Endodermal cell (in vitro differentiated cells): ENCODE measurements at places on chromosomes 2 and 18. TPM values are rescaled to one million over a fixed set of nuclear protein-coding genes. Genes with fewer than 3 reads are reported as not detected.
A peak's percentile ranks its signal among the peaks of the same experiment; 100 is the strongest.

TMEM169 gene
- 1.3 to 3.8 TPM (median 3.6 TPM) in 3 replicates for total RNA-seq

MAP2 gene
- total RNA-seq, result 0.70 to 2.1 TPM (median 1.8 TPM) in 3 replicates

TBR1 gene
- total RNA-seq, result 1.2 to 5.7 TPM (median 2.0 TPM) in 3 replicates

TMEFF2 gene
- not detected in 3 replicates for total RNA-seq

HAAO gene
- 12.2 and 13.4 TPM in 2 replicates for total RNA-seq

POMC gene
- 8.9 to 10.9 TPM (median 10.5 TPM) in 3 replicates for total RNA-seq

DES gene
- 0.88 to 3.8 TPM (median 3.5 TPM) in 3 replicates for total RNA-seq

ABCG5 gene
- not detected in 2 replicates for total RNA-seq

NEURL3 gene
- not detected in 2 replicates for total RNA-seq

IGFBP5 gene
- total RNA-seq, result 8.9 to 46.0 TPM (median 10.0 TPM) in 3 replicates

- no peaks in the 10 kb centered on the region for H3K4me1 ChIP-seq
- no peaks in the 10 kb centered on the region for H3K36me3 ChIP-seq
- H3K4me3 ChIP-seq, result no peak overlapping the region
- H3K27ac ChIP-seq, result no peak overlapping the region
- DNase-seq, result no peak
- no peaks in the 10 kb centered on the region for H3K27me3 ChIP-seq
Measured at GRCh38 chr2:69138793-69139459, 125.9 kb downstream of the ANTXR1 start.

- no peak overlapping the region for H3K27ac ChIP-seq
- no peaks in the 10 kb centered on the region for H3K4me1 ChIP-seq
- no peak for DNase-seq
- H3K36me3 ChIP-seq, result no peaks in the 10 kb centered on the region
- no peaks in the 10 kb centered on the region for H3K27me3 ChIP-seq
Measured at GRCh38 chr18:5142131-5142530, 54.9 kb downstream of the AKAIN1 start.

GRCh38 chr2:110946902-110947301, 173.8 kb upstream of the BCL2L11 start:
- H3K27me3 ChIP-seq, result no peaks in the 10 kb centered on the region
- no peaks in the 10 kb centered on the region for H3K4me1 ChIP-seq
- no peak overlapping the region for H3K4me3 ChIP-seq

DNA sequence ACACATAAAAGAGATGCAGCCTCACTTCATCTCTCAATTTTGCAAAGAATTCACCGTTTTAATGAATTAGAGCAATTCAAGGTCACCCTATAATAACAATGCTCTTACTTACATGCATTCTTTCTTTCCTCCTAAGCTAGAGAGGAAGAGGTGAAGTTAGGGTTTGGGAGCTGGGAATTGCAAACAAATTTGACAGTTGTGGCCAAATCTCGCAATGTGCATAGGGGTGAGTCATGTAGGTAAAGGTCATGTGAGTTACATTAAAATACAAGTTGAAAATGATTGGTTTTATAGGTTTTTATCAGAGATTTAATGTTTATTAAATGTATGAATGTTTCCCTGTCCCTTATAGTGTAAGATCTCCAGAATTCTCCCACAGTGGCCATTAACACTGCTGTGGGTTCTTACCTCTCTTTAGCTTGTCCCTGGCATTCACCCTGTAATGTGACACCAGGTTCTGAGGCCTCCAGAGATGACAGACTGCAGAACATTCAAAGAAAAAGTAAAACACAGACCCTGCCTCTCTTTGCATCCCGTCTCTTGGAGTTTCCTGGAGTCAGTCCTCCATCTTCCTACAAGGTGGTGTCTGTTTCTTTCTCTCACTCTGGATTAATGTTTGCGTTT, 53.7 kb upstream of the LGALSL start:
- H3K4me3 ChIP-seq, result no peak overlapping the region
- H3K27ac ChIP-seq, result no peak overlapping the region
- DNase-seq, result no peak

- H3K27me3 ChIP-seq, result no peaks in the 10 kb centered on the region
- no peak overlapping the region for H3K27ac ChIP-seq
- no peak overlapping the region for H3K4me3 ChIP-seq
- DNase-seq, result no peak
Measured at GRCh38 chr2:165674780-165675179, 119.3 kb downstream of the GALNT3 start.

- DNase-seq, result peak; percentile 72
- peaks cover 69% of the 10 kb centered on the region for H3K27me3 ChIP-seq
- peaks cover 2% of the 10 kb centered on the region for H3K4me1 ChIP-seq
- no peaks in the 10 kb centered on the region for H3K36me3 ChIP-seq
- no peak overlapping the region for H3K27ac ChIP-seq
Measured at GRCh38 chr18:31040686-31041270, 1.8 kb downstream of the DSC3 start.

GRCh38 chr2:31504311-31504710, 76.4 kb downstream of the SRD5A2 start:
- peaks cover 5% of the 10 kb centered on the region for H3K4me1 ChIP-seq
- DNase-seq, result no peak
- H3K4me3 ChIP-seq, result peak overlapping the region; percentile 16
- no peak overlapping the region for H3K27ac ChIP-seq

GRCh38 chr2:210226223-210226622, 976 bp upstream of the ACADL start:
- H3K4me3 ChIP-seq, result no peak overlapping the region
- H3K27me3 ChIP-seq, result peaks cover 36% of the 10 kb centered on the region
- H3K4me1 ChIP-seq, result no peaks in the 10 kb centered on the region

- H3K36me3 ChIP-seq, result no peaks in the 10 kb centered on the region
- H3K27ac ChIP-seq, result no peak overlapping the region
- no peaks in the 10 kb centered on the region for H3K27me3 ChIP-seq
- DNase-seq, result no peak
Measured at GRCh38 chr2:139737659-139738058, 957.5 kb upstream of the NXPH2 start.

DNA sequence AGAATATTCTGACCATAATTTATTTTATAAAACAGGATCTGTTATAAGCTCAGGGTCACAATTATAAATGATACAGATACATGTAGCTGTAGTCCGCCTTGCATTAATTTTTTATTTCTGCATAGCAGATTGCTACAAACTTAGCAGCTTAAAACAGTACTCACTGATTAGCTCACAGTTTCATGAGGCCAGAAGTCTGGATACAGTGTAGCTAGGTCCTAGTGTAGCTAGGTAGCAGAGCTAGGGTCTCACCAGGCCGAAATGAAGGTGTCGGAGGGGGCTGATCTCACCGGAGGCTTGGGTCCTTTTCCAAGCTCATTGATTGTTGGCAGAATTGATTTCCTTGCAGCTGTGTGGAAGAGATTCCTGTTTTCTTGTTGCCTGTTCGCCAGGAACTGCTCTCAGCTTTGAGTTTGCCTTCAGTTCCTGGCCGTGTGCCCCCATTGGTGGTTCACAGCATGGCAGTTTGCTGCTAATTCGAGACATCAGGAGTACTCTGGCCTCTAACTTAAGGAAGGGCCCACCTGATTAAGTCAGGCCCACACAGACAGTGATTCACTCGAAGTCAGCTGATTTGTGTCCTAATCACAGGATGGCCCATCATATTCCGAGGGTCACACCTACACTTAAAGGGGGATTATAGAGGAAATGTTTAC, 18.4 kb downstream of the NAPG start:
- H3K36me3 ChIP-seq, result peaks cover 90% of the 10 kb centered on the region
- H3K4me1 ChIP-seq, result peaks cover 2% of the 10 kb centered on the region
- DNase-seq, result peak; percentile 72
- no peak overlapping the region for H3K27ac ChIP-seq
- no peaks in the 10 kb centered on the region for H3K27me3 ChIP-seq
- no peak overlapping the region for H3K4me3 ChIP-seq

GRCh38 chr18:48787203-48788151, 163.3 kb downstream of the SMAD7 start:
- DNase-seq, result peak; percentile 41
- no peak overlapping the region for H3K4me3 ChIP-seq
- peak overlapping the region; percentile 64 for H3K27ac ChIP-seq

DNA sequence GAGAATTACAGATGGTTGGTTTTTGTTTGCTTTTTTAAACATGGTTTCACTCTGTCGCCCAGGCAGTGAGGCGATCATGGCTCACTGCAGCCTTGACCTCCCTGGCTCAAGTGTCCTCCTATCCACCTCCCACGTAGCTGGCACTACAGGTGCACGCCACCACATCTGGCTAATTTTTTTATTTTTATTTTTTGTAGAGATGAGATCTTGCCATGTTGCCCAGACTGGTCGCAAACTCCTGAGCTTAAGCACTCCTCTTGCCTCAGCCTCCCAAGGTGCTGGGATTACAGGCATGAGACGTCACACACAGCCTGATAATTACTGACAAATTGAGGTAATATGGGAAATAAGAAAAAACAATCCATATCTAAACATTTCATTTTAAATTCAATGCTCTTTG, 110.5 kb upstream of the ZSWIM2 start:
- peak; percentile 5 for DNase-seq
- H3K27ac ChIP-seq, result no peak overlapping the region
- H3K36me3 ChIP-seq, result no peaks in the 10 kb centered on the region
- H3K4me1 ChIP-seq, result no peaks in the 10 kb centered on the region
- H3K27me3 ChIP-seq, result no peaks in the 10 kb centered on the region

GRCh38 chr2:128451084-128452023, 132.7 kb upstream of the HS6ST1 start:
- H3K4me1 ChIP-seq, result no peaks in the 10 kb centered on the region
- H3K36me3 ChIP-seq, result no peaks in the 10 kb centered on the region
- H3K4me3 ChIP-seq, result no peak overlapping the region

DNA sequence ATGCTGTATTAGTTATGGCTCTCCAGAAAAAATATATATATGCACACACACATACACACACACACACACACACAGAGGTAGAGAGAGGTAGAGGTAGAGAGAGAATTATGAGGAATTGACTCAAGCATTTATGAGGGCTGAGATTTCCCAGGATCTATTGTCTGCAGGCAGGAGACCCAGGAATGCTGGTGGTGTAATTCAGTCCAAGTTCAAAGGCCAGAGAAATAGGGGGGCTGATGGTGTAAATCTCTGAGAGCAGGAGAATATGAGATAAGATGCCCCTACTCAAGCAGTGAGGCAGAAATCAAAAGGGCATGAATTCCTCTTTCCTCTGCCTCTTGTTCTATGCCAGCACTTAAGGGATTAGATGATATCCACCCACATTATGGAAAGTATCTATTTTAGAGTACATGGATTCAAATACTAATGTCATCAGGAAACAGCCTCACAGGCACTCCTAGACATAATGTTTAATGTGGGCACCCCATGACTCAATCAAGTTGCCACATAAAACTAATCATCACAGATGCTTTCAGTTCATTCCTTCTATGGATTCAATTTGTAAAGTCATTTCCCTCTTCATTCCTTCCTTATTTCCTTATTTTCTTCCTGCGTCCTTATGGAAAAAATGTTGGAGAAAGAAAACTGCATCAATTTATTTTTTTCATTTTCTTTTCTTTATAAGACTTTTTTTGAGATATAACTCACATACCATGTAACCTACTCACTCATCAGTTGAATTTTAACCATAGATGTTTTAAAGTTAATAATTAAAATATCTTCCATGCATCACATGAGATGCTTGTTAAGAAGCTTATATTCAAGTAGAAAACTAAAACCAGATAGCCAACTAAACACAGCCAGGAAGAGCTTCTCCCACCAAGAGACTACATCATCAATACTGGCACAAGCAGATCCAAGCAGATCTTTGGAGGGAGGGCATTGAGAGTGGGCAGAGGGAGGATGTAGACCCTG, 406.2 kb downstream of the MBD2 start:
- no peaks in the 10 kb centered on the region for H3K27me3 ChIP-seq
- no peak overlapping the region for H3K4me3 ChIP-seq
- H3K4me1 ChIP-seq, result peaks cover 5% of the 10 kb centered on the region
- no peaks in the 10 kb centered on the region for H3K36me3 ChIP-seq

DNA sequence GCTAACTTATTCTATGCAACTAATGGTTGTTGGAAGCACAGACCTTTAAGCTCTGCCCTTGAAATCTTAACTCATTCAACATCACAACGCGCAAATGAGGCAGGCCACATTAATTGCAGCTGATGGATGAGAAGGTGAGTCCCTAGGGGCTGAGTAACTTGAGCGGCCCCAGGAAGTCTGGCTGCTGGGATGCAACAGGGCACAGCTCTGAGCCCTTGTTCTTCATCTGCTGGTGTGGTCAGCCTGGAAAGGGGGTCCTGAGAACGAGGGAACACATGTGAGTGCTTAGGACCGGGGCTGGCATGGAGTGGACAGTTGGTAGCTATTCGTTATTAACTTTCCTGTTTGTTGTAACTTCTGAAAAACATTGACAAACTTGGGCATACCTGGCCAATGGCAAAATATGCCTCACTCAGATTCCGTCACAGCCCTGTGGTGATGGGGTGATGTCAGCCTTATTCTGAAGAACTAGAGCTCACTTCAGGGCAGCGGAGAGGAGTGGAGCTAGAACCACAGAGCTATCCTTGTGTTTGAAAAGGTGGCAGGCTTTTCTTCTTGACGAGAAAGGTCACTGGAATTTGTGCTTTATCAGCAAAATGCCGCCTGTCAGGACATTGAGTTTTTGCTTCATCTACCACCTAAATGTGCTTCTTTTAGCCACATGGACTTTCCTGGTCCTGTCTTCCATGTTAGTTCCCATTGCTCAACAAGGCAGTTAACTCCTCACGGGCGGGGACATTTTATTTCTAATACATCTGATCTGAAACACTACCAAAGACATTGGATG, 145.9 kb upstream of the FHL2 start:
- H3K27me3 ChIP-seq, result no peaks in the 10 kb centered on the region
- no peaks in the 10 kb centered on the region for H3K36me3 ChIP-seq

DNA sequence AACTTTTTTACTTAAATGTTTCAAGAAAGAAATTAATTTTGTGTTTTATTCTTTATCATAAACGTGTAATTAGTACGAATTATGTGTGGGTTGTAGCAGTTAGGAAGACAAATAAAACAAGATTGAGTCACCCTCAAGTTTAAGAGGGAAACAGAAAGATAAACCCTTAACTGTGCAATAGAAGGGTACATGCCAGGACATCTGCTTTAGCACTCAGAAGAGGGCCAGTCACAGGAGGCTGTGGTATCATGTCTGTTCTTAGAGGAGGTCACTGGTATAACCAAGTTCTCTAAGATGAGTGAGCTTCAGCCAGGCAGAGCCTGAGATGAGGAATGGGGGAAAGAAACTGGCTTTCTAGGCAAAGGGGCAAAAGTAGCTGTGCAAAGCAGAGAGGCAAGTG, 42.4 kb upstream of the GRHL1 start:
- no peak overlapping the region for H3K4me3 ChIP-seq
- no peaks in the 10 kb centered on the region for H3K4me1 ChIP-seq
- H3K27me3 ChIP-seq, result no peaks in the 10 kb centered on the region
- DNase-seq, result no peak
- no peak overlapping the region for H3K27ac ChIP-seq

DNA sequence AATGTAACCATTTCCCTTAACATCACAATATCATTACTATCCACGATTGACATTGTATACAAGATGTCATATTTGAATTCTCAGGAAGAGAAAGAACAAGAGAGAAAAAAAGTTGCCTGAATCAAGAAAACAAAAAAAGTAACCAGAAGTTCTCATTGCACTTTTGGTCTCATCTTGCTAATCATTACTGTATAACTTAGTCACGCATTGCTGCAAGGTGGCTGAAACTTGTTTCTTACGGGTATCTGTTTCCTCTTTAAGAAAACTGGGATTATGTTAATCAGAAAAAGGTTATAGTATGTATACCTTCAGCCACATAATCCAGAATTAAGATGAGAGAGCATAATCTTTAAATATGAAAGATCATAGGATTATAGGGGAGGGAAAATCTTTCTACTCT, 639.7 kb upstream of the SYT4 start:
- no peaks in the 10 kb centered on the region for H3K36me3 ChIP-seq
- H3K27ac ChIP-seq, result no peak overlapping the region
- H3K4me3 ChIP-seq, result no peak overlapping the region
- no peaks in the 10 kb centered on the region for H3K27me3 ChIP-seq

GRCh38 chr2:159192371-159192918, 94.1 kb downstream of the WDSUB1 start:
- no peak overlapping the region for H3K4me3 ChIP-seq
- no peak overlapping the region for H3K27ac ChIP-seq
- H3K27me3 ChIP-seq, result no peaks in the 10 kb centered on the region
- H3K36me3 ChIP-seq, result peaks cover 86% of the 10 kb centered on the region
- DNase-seq, result no peak
